ENCODE measurements at places on chromosomes 12 and 14. TPM values are rescaled to one million over a fixed set of nuclear protein-coding genes. Genes with fewer than 3 reads are reported as not detected.

DNA sequence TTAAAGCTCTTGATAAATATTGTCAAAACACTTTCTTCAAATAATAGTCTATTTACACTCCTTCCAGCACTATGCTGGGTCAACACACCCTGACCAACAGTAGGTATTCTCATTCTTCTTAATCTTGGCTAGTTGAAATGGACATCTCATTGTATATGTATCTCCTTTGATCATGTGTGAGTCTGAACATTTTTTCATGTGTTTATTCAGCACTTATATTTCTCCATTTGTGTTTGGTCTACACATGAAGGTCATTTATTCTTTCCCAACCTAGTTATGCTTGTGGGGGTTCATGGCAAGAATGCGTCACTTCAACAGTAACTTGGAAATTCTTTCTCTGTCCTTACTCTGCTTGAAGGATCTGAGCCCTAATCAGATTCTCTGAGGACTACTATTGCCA is 133.1 kb upstream of the ARID2 start:
- no peak for DNase-seq

LUM gene
- total RNA-seq, result 4.9 TPM

VRTN gene
- total RNA-seq, result 0.08 TPM

GRCh38 chr14:72744416-72745120 is 149.3 kb downstream of the DPF3 start:
- no peak for DNase-seq

DNA sequence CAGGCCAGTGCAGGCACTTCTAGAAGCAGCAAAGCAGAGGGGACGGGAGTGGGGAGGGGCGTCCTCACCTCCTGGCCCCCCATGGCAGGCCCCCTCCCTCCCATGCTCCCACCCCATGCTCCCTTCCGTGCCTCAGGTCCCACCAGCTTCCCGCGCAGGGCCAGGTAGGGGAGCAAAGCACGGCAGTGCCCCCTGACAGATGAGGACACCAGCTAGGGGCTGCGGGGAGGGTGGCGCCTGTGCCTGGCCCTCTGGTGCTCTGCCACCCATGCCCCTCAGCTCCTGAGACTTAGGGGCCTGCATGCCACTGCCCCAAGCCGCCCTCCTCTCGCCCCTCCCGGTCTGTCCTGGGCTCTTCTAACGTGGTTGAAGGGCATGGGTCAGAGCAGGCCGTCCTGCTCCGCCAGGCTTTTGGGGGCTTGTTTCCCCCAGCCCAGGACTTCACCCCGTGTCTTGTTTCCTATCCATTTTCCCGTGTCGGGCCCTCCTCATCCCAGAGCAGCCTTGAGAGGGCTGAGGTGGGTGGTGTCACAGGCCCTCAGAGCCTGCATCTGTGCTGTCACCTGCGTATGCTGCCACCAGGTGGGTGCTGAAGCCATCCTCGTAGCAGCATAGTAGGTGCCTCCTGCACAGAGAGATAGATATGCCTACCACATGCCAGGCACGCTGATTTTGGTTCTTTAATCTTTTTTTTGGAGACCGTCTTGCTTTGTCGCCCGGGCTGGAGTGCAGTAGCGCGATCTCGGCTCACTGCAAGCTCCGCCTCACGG is 10.2 kb downstream of the TRMT61A start:
- no peak for DNase-seq

GRCh38 chr14:51248016-51248987 is 8.3 kb downstream of the TMX1 start:
- no peak for DNase-seq
